Astrocyte (in vitro differentiated cells and primary cell): ENCODE measurements at places on chromosomes 2 and 18.

DNA sequence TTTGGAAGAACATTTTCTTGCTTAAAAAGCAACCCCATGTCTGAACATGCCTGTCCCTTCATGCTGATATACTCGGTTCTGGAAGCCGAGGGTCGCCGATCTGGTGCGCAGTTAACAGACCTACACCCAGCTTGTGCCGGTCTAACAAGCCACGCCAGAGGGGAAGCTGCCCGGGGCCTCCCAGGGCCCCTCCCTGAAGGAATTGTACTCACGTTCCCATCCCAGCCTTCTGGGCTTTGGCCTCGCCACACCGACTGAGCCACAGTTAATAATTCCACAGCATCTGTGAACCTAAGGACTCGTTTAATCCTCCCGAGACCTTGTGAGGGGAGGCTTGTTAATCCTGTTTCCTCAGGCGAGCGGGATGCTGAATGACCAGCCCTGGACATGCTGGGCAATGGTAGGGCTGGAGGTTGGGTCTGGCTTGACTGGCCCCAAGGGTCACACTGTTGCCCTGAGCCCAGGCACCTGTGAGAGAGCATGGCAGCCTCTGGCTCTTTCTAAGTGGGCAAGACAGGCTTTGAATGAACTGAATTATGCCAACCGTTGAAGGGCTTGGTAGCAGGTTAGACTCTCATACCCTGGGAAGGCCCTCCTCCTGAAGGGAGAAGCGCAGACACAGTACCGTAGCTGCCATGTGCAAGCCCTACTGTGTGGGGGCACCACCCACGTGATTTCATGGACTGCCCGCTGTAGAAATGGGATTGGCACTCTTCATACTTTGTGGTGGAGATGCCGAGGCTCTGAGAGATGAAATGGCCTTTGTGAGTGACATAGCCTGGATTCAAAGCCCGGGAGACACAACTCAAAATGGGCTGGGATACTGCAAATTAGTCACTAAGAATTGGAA lies 27.9 kb upstream of the ODC1 start:
- peaks cover 2% of the 10 kb centered on the region for H3K4me1 ChIP-seq
- H3K27ac ChIP-seq, result no peak overlapping the region
- H3K27me3 ChIP-seq, result peaks cover 3% of the 10 kb centered on the region

- H3K4me3 ChIP-seq, result no peak overlapping the region
- DNase-seq, result no peak
- no peak overlapping the region for H3K27ac ChIP-seq
- H3K4me1 ChIP-seq, result peaks cover 15% of the 10 kb centered on the region
Measured at GRCh38 chr2:234789556-234790325, 162.1 kb upstream of the SH3BP4 start.

DNA sequence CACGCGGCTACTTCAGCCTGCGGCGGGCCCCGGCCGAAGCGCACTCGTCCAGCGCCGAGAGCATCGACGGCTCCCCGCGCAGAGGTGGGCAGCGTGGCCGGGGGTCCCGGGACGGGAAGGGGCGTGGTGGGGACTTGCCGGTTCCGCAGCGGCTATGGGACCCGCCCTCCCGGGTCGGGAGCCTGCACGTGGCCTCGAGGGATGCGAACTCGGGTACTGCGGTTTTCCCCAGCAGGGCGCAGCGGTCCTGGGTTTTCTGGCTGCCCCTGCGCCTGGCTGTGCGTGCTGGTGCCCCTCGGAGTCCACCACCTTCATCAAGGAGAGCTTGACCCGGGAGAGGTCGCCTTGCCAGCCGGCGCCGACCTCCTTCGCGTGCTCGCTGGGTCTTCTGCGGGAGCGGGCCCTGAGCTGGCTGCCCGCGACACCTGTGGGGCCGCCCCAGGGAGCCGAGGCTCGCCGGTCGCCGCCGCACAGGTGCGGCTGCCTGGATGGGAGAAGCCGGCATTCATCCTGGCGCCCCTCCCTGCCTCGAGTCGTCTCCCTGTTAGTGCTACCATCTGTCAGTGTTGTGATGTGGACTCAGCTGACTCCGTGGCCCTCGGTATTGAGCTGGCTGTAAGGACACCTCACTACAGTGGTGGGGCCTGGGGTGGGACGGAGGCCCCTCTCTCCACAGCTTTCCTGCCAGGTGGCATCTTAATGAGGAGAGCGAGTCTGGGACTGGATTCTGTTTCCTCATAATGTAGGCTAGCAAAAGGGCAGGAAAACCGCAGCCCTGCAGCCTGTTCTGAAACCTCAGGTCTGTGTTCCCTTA lies 177.3 kb downstream of the AGAP1 start:
- no peak overlapping the region for H3K27ac ChIP-seq
- peaks cover 46% of the 10 kb centered on the region for H3K27me3 ChIP-seq
- no peaks in the 10 kb centered on the region for H3K36me3 ChIP-seq
- peaks cover 3% of the 10 kb centered on the region for H3K4me1 ChIP-seq
- H3K4me3 ChIP-seq, result no peak overlapping the region

DNA sequence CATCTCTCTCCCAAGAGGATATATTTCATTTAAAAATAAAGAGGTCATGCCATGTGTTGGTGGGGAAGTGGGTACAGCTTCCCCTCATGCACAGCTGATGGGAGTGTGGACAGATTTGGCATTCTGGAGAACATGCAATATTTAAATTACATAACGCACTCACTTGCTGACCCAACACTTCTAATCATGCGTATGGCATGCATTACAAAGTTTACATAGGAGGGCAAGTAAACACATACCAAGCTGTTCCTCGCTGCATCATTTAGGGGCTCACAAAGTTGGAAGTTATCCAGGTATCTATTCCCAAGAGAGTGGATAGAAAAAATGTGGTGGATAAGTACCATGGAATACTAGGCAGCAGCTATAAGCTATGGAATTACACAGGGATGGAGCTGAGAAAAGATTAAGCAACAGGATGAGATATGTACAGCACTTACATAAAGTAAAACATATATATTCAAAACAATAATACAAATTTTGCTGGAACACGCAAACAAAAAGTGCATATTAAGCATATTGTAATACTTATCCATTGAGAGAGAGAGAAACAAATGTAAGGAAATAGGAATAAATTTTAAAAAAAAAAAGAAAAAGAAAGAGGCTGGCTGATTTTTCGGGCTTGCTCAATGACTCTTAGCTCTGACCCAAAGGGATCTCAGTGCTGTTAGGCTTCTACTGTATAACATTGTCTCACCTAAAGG lies 11.0 kb downstream of the CYP1B1 start:
- H3K4me3 ChIP-seq, result no peak overlapping the region
- no peak overlapping the region for H3K27ac ChIP-seq
- H3K36me3 ChIP-seq, result no peaks in the 10 kb centered on the region
- no peaks in the 10 kb centered on the region for H3K27me3 ChIP-seq
- no peaks in the 10 kb centered on the region for H3K4me1 ChIP-seq
- DNase-seq, result no peak

DNA sequence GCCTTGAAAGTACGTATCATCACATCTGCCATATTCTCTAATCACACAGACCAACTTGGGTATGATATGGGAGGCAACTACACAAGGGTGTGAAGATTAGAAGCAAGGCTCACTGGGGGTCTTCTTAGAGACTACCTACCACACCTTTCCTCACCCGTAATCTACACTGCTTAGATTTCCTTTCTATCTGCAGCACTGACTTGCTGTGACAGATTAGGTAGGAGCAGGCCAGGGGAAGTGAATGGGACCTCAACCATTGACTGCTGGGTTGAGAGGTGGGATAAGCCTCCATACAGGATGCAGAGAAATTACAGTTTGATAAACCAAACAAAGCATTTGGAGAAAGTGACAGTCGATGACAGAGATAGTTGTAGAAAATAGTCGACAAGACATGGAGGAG lies 119.0 kb upstream of the SERPINE2 start:
- peaks cover 24% of the 10 kb centered on the region for H3K4me1 ChIP-seq
- no peaks in the 10 kb centered on the region for H3K36me3 ChIP-seq
- H3K4me3 ChIP-seq, result no peak overlapping the region
- no peak for DNase-seq
- H3K27ac ChIP-seq, result no peak overlapping the region

DNA sequence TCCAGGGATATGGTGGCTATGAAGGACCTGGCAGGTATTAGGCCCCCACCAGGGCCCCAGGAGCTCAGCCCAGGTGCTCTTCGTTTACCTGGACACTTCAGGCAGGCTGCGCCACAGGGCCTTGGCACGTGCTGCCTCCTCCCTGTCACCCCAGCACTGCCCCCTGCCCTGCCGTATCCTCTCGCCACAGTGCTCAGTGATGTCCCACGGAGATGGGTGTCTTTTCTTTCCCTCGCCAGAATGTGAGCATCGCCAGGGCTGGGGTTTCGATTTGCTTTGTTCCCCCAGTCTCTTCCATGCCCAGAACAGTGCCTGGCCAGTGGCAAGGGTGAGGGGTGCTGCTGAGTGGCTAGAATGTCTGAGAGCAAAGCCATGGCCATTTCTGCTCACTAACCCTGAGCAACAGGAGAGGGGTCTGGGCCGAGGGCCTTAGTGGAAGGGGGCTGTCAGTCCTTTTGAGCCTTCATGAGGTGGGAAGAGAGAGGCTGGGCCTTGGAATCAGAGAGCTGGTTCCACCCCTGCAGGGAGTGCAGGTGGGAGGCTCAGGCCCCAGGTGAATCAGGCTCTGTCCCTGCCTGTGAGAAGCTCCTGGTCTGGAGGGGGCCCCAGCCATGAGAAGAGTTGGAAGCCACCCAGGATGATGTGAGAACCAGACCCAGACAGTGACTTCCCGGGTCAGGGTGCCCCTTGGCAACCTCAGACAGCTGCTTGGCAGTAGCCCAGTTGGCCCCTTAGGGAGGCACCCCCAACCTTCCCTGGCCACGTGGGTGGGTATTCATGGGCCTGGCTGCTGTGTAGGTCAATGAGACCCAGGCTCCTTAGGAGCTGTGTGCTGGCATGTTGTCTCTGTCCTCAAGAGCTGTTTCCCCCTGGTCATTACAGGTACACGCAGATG lies 129.9 kb upstream of the HS6ST1 start:
- H3K4me3 ChIP-seq, result no peak overlapping the region
- DNase-seq, result no peak
- H3K36me3 ChIP-seq, result no peaks in the 10 kb centered on the region
- no peaks in the 10 kb centered on the region for H3K27me3 ChIP-seq
- no peak overlapping the region for H3K27ac ChIP-seq
